ENCODE measurements at places on chromosomes 5 and 9.
A peak's percentile ranks its signal among the peaks of the same experiment; 100 is the strongest.

- peak; percentile 22 for DNase-seq
Observed at GRCh38 chr5:168885324-168886120, 306.4 kb upstream of the PANK3 start.

GRCh38 chr5:158958021-158958994, 141.4 kb downstream of the EBF1 start:
- DNase-seq: peak; percentile 29

DNA sequence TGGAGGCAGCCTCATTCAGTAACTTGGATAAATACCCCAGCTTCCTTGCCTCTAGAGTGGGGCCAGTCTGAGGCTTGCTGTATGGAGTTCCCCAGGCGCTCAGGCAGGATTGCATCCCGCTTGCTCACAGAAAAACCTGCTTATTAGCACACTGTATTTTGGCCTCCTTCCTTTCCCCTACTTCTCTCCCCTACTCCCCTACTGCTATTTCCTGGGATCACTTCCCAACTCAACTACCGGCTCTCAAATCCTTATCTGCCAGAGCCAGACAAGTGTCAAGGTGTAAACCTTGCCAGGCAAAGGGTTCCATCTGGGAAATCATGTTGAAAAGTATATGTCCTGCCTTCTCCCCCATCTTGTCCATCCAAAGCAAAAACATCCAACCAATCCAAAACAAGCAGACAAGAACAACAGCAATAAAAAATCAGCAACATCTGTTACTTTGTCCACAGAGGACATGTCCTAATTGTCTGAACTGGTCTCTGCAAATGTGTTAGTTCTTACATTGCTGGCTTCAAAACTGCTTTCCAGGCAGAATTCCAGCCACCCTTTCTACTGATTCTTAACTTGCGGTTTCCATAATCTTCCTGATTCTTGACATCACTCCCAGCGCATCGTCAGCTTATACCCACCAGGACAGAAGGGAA, 164.1 kb upstream of the SEMA6A start:
- DNase-seq: no peak

DNA sequence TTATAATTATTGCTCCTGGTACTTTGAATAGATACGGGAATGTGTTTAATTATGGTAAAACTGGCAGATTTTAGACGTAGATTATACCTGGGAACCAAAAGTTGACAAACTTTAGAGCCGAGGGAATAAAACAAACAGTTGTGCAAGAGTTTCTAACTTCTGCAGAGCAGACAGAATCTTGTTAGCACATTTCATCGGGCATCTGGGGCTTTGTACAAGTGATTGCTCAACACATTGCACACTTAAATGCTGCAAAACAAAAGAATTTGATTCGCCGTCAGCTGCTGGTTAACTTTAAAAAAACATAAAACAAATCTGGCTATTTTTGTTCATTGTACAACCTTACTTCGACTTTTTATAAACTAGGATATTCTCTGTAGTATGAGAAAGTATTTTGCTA, 398.1 kb downstream of the MAN2A1 start:
- DNase-seq: no peak

- DNase-seq: no peak
Observed at GRCh38 chr9:88435336-88435735, 47.1 kb downstream of the SPIN1 start.

GRCh38 chr9:20650750-20651299, 28.5 kb upstream of the MLLT3 start:
- DNase-seq: no peak

GRCh38 chr5:167392240-167392639, 899.2 kb upstream of the WWC1 start:
- no peak for DNase-seq

GRCh38 chr9:129250786-129251185, 72.7 kb upstream of the IER5L start:
- DNase-seq: no peak

GRCh38 chr5:52665559-52665958, 122.2 kb upstream of the ITGA1 start:
- no peak for DNase-seq

All from inflammatory macrophage treated with lipopolysaccharide for 4 hours (primary cell).